ENCODE measurements at places on chromosomes 1 and 21.

DNA sequence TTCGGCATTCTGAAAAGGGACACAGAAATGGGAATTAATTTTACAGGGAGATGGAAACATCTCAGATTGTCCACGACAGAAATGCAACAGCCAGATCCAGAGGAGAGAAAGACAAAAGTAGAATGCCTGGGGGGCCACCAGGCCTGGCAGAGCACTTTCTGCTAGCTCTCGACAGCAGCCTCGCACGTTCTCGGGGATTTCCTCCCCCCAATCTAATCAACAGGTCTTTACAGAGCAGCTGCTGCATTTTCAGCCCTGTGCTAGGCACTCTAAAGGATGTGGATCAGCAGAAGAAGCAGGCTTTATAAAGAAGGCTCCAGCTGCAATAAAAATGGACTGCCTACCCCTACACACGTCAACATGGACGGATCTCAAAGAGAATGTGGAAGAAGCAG is 10.6 kb downstream of the CSRP1 start:
- no peak for DNase-seq

DNA sequence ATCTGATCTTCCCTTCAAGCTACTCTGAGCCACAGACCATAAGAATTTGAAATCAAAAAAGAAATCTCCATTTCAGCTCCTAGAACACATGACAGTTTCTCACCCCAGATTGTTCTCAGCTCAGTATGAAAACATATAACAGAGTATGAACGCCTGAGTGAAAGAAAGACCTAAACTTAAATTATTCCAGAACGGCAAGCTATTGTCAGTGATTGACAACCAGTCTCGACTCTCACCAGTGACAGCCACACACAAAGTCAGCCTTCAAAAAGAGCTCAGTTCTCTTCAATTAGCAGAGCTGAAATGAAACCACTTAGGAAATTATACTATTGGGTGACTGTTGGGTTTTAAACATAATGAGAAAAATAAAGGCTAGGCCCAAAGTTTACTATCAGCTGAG is 312.8 kb downstream of the OMA1 start:
- no peak for DNase-seq

GRCh38 chr1:50172299-50172698 is 63.6 kb downstream of the ELAVL4 start:
- no peak for DNase-seq

DNA sequence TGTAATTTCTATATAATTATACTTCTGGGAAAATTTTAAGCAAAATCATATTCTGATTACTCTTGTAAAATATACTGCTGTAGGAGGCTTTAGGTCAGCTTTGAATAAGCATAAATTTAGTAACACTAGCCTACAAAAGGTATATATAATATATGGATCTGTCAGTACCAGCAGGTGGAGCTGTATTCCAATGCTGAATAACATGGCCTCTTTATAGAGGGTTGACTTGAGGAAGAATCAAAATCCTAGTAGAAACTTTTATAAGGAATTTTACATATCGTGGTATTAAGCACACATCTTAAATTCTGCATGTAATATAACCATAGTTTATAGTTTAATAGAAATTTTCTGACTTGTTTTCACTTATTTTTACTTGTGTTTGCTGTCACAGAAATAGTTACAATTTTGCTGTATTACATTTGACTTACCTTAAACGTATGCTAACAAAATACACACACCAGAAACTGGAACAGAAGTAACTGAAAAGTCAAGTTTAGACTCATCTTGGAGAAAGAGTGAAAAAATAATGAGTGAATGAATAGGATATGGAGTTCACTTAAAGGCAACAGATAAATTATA is 79.3 kb downstream of the HMCN1 start:
- no peak for DNase-seq

DNA sequence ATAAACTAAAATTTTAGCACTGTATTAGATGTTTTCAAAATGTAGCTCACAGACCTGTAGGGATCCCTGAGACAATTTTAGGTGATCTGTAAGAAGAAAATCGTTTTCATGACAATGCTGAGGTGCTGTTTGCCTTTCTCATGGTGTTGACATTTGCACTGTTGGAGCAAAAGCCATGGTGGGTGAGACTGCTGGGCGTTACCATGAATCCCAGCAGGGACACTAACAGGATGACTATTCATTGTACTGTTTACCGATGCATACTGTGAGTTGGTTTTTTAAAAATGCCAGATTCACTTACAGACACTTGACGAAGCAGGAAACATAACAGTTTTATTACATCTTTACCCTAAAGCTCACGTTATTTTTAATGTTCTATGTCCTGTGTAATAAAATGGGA is 468.5 kb downstream of the PCP4 start:
- DNase-seq = no peak

DNA sequence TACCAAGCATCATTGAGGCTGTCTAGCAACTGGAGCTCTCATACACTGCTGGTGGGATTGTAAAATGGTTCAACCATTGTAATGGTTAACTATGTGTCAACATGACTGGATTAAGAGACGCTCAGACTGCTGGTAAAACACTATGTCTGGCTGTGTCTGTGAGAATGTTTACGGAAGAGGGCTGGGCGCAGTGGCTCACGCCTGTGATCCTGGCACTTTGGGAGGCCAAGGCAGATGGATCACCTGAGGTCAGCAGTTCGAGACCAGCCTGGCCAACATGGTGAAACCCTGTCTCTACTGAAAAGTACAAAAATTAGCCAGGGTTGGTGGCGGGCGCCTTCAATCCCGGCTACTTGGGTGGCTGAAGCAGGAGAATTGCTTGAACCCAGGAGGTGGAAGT is 4.8 kb upstream of the FCRLA start:
- DNase-seq = no peak

GRCh38 chr1:159561497-159561896 is 25.7 kb upstream of the OR10J5 start:
- no peak for DNase-seq

DNA sequence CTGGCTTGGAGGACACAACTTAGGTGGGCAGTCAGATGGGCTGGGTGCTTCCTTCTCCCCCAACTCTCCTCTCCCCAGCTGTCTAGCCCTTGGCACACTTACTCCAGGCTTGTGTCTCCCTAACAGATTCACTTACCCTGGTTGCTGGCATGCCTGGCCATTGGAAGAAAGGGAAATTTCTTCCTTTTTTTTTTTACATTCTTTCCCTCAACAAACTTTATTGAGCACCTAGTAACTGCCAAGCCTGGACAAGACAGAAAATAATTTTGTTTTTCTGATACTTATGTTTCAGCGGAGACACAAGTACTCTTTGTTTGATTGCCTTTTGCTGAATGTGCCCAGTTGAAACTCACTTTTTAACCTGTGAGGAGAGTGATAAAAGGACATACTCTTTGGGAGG is 144.3 kb upstream of the KCNJ6 start:
- no peak for DNase-seq

DNA sequence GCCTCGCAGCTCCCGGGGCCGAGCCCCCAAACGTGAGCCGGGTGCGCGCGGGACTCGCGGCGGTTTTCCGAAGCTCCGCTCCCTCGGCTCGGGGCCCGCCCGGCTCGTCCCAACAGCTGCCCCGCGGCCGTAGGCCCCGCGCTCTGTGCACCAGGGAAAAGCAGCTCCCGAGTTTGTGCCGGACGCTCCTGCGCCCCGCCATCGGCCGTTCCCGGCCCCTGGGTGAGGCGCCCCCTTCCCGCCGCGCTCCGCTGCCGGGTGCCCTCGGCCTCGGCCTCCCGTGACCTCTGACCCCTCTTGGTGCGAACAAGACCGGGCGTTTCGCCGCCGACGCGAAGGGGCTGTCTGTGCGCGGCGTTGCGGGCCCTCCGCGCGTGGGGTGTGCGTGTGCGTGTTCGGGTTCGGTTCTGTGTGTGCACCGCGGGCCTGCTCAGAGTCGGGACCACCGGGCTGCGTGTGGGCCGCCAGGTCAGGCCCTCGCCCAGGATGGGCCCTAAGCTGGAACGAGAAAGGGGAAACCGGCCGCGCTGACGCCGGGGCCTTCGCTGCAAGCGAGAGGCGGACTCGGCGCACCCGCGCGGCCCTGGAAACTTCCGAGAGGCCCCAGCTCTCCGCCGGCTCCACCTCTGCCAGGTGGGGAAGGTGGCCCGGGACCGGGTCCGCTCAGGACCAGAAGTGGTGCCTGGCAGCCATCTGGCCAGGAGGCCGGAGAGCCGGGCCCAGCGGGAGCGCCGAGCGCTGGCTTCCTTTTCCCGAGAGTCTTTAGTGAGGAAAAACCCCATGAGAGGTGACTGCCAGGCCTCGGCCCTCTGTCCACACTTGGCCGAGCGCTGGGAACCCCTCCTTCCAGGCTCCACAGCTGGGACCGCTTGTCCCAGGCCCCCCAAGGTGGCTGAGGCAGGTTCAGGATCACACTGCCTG is 1.9 kb downstream of the PRDM16 start:
- no peak for DNase-seq

DNA sequence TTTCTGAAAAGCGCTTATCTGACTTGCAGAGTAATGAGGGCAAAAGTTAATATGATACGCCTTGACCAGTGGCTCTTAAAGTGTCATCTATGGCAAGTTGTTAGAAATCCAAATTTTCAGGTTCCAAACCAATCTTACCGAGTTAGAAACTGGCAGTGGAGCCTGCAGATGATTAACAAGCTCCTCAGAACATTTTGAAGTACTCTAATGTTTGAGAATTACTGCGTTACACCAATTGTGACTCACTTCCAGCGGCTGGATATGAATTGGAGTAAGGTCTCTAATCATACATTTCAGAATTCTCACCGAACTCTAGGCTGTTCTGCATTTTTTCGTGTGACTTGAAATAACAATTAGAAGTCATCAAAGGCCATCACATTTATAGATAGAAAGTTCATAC is 73.5 kb upstream of the TMPRSS15 start:
- DNase-seq = no peak

- DNase-seq = no peak
Measured at GRCh38 chr1:101178688-101179491, 57.9 kb upstream of the S1PR1 start.

- DNase-seq = no peak
Measured at GRCh38 chr1:172914501-172915144, 136.1 kb downstream of the TNFSF18 start.

- DNase-seq = no peak
Measured at GRCh38 chr1:157139052-157139715, 989 bp upstream of the ETV3 start.

DNA sequence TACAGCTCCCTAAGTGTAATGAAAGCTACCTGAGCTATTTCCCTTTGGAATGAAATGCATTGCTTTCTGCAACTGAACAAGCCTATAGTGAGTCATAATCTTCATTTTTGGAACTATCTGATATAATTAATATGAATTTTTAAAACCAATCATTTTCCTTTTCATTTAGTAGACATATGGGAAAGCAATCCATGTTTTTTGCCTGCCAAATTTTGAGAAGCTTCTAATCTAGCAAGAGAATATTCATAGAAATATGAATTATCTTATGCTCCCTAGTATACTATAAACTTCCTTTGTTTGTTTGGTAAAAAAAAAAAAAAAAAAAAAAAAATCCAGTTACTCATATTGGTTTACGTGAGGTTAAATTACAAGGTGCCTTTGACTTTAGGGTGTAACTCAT is 68.3 kb downstream of the PLPPR4 start:
- DNase-seq = no peak

DNA sequence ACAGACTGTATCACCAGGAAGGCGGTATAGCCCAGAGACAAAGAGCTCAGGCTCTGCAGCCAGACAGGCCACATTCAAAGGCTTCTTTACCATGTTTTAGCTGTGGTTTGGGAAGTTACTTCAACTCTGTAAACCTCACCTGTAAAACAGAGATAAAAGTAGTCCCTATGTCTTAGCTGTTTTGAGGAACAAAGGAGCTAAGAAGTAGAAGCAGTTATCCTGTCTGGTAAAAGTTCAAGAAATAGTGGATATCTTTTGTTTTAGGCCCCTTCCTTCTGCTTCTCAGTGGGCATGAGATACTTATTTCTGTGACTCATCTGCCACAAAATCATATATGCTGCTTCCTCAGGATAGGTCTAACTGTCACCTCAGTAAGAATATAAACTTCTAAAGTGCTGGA is 6.5 kb downstream of the CD34 start:
- no peak for DNase-seq

GRCh38 chr1:84995484-84996334 is 1.2 kb downstream of the MCOLN2 start:
- no peak for DNase-seq

DNA sequence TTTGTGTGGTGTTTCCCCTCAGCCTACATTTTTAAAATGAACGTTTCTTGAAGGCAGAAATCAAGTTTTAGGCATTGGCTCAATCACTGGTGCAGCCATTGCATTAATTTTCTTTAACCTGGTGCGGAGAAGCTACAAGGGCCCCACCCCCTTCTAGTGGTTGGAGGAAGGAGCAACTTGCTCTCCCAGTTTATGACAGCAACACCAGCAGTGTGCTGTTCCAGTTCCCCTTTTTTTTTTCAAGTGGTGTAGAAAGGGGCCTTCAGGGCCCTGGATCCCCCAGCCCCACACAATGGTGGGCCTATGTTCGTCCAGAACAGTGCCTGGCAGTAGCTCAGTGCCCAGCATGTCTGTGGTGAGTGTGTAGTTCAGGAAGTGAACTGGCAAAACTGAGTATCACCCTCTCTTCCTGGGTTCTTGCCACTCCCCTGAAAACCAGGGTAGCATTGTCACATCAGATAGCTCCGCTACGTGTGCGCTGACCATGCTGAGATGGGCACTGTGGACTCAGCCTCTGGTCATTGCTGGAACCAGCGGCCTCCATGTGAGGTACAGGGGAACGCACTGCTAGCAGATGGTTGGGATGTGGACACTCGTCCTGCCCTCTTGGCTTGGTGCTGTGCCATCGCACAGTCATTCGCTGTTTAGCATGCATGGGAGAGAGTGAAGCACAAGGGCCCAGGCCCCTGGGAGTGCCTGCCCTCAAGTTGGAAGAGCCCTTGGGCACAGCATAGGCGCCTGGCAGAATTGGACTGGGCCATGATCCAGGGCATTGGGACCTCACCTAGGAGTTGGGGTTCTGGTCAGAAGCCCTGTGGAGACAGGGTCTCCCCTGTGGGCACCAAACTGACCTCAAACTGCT is 7.2 kb downstream of the ARF1 start:
- DNase-seq = no peak

GRCh38 chr1:6353955-6354658 is 39.5 kb downstream of the ACOT7 start:
- DNase-seq = no peak

- no peak for DNase-seq
Measured at GRCh38 chr1:235929216-235929615, 62.5 kb upstream of the LYST start.
